ENCODE measurements at places on chromosomes 1 and 21.

DNA sequence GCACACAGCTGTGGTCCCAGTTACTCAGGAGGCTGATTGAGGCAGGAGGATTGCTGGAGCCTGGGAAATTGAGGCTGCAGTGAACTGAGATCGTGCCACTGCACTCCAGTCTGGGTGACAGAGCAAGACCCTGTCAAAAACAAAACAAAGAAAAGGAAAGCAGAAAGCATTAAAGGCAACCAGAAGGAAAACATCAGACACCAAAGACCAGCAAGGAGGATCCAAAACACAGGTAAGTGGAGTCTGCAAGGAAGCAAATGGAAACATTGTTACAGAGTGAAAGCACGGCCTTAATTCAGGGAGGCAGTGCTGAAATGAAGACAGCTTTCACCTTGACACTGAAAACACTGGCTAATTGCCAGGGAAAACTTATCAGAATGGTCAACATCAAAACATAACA lies 40.8 kb downstream of the CFAP74 start:
- no peak for DNase-seq

DNA sequence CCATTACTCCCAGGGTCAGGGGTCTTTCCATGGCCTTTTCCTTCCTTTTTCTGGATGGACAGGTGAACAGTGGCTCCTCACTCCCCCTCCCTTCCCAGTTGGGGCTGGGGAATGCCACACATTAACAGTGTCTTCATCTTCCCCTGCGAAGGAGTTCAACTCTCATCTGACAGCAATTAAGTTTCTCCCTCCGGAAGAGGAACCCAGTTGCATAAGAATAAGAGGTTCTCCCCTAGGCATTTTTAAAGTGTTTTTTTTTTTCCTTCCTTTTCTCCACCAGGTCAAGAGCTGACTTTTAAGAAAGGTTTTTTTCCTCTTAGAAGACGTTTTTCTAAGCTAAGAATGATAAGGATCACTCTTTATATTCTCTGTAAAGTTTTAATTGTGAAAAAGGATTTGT lies 42.3 kb upstream of the FASLG start:
- no peak for DNase-seq

DNA sequence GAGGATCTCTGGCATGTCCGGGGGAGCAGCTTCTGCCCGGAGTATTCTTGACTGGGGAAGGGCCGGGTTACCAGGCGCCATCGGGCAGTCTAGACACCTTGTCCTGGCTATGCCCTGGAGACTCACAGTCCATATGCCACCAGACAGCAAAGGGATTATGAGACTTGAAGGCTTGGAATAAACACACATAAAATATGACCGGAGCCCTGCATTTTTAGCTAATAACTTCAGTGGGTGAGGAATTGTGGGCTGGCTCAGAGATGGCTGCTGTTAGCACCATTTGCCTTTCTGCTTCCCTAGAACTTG lies 15.5 kb downstream of the NTPCR start:
- no peak for DNase-seq

DNA sequence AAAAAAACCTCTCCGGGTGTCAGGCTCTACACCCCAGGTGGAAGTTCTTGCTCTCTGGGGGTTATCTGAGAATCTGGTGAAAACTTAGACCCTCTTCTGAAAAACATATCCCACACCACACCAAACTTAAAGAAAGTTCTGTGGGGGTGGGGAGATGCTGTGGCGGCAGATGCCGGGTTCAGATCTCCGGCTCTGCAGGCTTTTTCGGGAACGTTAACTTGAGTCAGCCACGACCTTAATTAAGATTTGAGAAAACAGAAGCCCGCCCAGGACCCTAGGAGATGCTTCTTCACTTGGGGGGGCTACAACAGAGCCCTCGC lies 2.3 kb downstream of the RCC2 start:
- no peak for DNase-seq

- DNase-seq = peak; percentile 49
These were observed 37.8 kb upstream of the EFHD2 start for GRCh38 chr1:15371610-15372545.

GRCh38 chr1:208156741-208157140 lies 87.4 kb downstream of the PLXNA2 start:
- DNase-seq = no peak

- no peak for DNase-seq
These were observed 15.4 kb downstream of the ACTRT2 start for GRCh38 chr1:3036447-3037280.

- no peak for DNase-seq
These were observed 40.3 kb downstream of the LRRC8C start for GRCh38 chr1:89673251-89673650.

DNA sequence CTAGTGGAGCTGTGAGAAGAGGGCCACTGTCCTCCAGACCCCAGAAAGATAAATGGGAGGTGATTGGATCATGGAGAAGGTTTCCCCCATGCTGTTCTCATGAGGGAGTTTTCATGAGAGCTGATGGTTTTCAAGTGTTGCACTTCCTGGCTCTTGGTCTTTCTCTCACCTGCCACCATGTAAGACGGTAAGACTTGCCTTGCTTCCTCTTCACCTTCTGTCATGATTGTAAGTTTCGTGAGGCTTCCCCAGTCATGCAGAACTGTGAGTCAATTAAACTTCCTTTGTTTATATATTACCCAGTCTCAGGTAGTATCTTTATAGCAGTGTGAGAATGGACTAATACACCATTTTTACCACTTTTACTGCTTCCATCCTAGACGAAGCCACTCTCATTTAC lies 27.6 kb downstream of the GPR88 start:
- no peak for DNase-seq

DNA sequence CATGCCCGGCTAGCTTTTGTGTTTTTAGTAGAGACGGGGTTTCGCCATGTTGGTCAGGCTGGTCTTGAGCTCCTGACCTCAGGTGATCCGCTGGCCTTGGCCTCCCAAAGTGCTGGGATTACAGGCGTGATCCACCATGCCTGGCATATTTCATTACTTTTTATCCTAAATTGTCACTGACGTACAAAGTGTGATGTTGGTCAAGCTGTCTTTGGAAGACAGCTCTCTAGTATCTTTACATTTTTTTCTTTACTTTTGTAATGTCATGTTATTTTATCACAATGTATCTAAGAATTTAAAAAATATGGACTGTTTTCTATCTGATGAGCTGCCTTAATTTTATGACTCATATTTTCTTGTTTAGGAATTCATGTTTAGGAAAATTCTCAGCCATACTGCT lies 72.2 kb downstream of the SPATA17 start:
- peak; percentile 50 for DNase-seq

DNA sequence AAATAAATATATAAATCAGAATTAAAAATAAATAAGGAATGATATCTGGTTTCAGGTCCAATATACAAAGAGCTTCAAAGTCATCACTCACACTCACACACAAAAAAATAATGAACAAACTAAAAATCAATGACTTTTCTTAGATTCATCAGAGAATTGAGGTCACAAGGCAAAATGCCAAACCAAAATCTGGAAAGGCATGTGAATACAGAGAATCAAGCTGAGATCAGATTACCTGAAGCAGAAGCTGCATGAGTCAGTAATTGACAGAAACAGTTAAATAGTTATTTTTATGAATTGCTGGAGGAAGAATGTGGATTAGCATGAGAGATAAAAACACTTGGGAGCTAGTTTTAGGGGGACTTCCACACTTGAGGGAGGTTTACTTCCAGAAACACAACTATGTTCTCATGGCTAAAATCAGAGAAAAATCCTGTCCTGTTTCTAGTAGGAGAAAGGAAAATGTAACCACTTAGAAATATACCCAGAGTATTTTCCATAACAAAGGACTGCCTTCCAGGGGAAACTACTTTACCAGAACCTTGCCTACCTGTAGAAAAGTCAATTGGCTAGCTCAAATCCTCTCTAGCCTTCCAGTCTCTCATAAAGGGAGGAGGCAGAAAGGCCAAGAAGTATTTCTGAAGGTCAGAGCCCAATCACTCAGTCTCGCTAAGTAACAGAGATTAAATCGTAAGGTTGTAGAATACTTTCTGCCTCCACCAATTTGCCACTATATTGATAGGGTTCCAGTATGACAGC lies 536.6 kb upstream of the NR5A2 start:
- no peak for DNase-seq

- DNase-seq = no peak
These were observed 60.3 kb upstream of the JUN start for GRCh38 chr1:58844176-58844575.

- DNase-seq = no peak
These were observed 10.4 kb downstream of the LGALS8 start for GRCh38 chr1:236534151-236534651.

GRCh38 chr1:203214871-203215270 lies 14.6 kb downstream of the CHIT1 start:
- DNase-seq = no peak

- no peak for DNase-seq
These were observed 113.5 kb downstream of the GDAP2 start for GRCh38 chr1:117815926-117816325.

GRCh38 chr1:66083003-66083402 lies 290.3 kb downstream of the PDE4B start:
- no peak for DNase-seq

GRCh38 chr1:107514841-107515240 lies 374.0 kb downstream of the NTNG1 start:
- no peak for DNase-seq

GRCh38 chr21:45427331-45428271 lies 22.6 kb downstream of the COL18A1 start:
- DNase-seq = peak; percentile 51

DNA sequence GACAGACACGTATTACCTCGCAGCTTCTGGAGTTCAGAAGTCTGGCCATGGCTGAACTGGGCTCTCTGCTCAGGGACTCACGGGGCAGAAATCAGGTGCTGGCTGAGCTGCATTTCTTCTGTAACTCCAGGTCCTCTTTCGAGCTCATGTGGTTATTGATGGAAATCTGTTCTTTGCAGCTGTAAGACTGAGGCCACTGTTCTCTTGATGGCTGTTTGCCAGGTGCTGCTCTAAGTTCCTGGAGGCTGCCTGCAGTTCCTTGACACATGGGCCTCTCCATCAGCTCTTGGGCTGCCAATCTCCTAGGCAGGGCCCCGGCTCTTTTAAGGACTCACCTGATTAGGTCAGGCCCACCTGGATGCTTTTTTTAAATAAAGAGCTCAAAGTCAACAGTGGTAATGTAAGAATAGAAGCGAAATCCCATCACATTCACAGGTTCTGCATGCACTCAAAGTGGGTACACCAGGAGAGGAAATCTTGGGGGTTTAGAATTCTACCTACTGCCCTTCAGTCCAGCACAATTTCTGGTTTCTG lies 139.1 kb downstream of the KAZN start:
- no peak for DNase-seq

DNA sequence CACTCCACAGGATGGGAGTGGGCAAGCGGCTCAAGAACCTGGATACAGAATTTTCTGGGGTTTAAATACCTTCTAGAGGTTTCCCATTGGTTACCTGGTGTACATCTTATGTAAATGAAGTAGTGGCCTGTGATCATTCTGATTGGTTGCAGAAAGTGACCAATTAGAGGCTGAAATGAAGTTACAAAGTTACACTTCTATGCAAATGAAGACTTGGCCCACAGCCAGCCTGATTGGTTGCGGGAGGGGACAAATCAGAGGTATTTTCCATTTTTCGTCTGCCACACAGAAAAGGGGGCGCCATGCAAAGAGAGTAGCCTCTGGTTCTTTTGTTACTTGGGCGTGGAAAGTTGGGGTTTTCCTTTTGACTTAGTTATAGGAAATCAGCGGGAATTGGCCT lies 8.9 kb downstream of the KCNAB2 start:
- DNase-seq = no peak

DNA sequence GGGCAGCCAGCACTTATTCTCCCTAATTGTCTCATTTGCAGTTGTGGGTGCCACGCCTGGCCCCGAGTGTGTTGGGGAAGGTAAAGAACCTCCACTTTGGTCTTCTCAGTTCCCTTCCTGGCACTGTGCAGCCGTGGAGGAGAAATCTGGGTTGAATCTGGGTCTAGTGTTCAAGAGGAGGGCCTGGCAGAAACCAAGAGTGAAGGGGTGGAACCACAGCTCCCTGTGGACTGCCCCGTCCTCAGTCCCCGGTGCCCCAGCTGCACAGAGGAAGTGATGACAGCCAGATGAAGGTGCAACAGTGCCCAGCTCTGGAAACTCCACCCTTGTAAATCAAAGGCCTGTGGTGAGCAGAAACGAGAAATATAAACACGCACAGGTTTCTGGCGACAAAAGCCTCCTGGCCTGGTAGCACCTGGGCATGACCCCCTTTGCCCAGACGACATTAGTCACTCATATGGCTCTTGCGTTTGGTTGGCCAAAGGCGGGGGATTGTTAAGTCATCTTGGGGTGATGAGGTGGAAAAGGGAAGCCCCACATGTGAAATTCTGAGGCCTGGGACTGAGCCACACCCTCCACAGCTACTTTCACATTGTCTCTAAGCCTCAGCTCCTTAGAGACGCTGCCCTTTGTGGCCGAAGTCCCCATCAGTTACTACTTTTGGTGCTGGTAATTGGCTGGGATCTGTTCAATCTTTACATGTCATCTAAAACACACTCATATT lies 4.2 kb upstream of the ECE1 start:
- DNase-seq = peak; percentile 35

DNA sequence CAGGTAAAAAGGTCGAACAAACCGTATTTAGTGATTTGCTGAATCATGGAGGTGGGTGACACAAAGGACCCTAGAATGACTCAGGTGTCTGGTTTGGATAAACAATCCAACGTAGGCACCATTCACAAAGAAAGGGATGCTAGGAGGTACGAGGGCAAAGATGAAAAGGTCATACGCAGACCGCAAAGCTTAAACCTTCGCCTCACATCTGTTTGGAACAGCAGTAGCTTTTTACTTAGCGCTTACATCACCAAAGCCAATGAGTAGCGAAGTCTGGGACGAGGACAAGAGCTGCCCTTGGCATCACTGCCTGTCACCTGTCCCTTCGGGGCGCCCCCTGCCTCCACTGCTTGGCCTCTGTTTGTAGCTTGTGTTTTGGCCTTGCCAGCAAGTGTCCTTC lies 350.2 kb downstream of the SMYD3 start:
- DNase-seq = no peak

DNA sequence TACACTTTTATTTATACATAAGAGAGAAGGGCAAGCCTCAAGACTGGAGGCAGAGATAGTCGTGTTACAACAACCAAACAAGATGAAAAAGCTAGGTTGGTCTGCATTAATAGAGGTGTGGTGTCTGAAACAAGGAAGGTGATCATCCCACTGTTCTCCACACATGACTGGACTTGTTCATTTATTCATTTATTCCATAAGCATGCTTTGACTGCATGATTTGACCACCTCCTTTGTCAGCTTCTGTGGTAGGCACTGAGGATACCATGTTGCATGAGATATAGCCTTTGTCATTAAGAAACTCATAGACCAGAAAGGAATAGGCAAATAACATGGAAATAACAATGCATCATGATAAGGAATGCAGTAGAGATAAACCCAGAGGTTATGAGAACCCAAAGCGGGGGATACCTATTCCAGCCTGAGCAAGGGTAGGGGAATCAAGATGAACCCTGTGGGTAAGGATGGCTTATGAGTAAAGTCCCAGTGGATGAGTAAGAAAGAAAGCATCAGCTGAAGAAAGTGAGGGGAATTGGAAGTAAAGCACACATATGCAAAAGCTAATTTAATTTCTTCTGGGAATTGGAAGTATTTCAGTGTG lies 173.7 kb upstream of the FGGY start:
- no peak for DNase-seq

GRCh38 chr1:110535985-110536384 lies 17.0 kb upstream of the KCNA10 start:
- DNase-seq = peak; percentile 16

All from trophoblast cell (in vitro differentiated cells and primary cell).